ENCODE measurements at places on chromosomes 13 and 19.
A peak's percentile ranks its signal among the peaks of the same experiment; 100 is the strongest.

GRCh38 chr19:17680230-17680722 lies 7.9 kb downstream of the UNC13A start:
- DNase-seq, result peak; percentile 15

GRCh38 chr19:19668230-19669012 lies at the start of gene ZNF101:
Gene ZNF101, plus strand, starts transcription at chr19:19668839. Its CDS starts 125 bp downstream, at chr19:19668964.
- DNase-seq, result peak; percentile 88

GRCh38 chr13:109087916-109088623 lies 458.7 kb downstream of the MYO16 start:
- no peak for DNase-seq

DNA sequence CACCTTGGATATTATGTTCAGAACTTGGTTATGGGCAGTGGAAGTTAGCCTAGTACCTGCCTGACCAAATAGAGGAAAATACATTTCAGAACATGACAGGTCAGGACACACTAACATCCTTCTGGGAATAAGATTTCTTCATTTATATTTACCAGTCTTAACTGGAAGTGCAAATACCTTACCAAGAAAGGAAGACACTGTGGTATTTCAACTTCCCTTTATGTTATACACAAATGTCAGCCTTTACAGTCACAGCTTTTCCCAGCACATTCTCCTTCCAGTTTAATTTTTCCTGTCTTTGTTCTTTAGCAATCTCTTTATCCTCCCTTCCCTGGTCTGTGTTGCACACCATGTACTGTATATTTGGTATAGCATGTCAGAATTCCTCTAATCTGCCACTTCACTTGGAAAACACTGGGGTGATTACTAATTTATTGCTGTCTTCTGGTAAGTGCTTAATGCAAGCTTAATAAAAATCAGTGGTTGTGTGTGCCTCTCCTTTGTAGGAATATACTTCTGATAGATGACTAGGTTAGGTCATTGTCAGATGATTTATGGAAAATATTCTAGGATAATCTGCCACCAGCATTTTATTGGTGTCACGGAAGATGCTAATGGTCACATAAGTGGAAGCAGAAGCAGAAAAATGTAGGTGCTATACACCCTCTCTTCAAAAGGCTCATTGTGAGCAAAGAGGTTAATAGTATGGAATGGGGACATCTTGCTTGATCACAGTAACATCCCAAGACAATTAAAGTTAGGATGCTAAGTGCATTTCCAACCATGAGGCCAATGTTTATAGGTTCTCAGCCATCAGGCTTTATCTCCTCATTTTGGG lies 124.3 kb upstream of the STARD13 start:
- DNase-seq, result no peak

- no peak for DNase-seq
Measured at GRCh38 chr13:26978081-26978860, 193.3 kb downstream of the USP12 start.

DNA sequence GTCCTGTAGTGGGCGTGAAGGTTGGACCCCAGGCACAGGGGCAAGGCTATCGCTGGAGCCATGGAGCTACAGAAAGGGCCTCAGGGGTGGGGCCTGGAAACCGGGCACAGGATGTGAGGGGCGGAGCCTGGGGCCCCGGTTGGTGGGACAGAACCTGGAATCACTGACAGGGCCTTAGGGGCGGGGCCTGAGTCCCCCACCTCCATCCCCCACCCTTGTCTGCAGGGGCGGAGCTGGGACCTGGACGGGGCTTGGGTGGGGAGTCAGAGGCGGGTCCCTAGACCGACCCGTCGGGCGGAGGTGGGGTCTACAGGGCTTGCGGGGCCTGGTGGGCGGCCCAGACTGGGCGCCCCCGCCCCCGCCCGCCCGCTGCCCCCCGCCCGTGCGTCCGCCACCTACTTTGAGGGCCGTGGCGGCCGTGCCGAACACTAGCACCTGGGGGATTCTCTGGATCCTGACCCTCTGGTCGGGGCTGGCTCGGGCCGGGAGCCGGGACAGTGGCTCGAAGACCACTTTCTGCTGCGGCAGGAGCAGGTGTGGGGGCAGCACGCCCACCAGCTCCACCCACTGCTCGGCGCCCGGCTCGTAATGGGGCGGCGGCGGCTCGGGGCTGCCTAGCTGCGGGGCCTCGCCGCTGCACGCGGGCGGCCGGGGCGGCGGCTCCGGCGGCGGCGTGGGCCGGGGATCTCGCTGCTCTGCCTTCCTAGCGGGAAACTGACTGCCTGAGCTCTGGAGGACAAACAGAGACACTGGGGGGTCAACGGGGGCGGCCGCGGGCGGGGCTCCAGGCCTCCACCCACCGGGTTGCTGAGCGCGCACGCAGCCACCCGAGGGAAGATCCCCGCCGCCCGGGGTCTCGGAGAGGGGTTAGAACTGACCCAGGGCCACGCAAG lies 26.3 kb downstream of the DCAF15 start:
- no peak for DNase-seq

- no peak for DNase-seq
Measured at GRCh38 chr19:310781-311496, 19.7 kb upstream of the PLPP2 start.

DNA sequence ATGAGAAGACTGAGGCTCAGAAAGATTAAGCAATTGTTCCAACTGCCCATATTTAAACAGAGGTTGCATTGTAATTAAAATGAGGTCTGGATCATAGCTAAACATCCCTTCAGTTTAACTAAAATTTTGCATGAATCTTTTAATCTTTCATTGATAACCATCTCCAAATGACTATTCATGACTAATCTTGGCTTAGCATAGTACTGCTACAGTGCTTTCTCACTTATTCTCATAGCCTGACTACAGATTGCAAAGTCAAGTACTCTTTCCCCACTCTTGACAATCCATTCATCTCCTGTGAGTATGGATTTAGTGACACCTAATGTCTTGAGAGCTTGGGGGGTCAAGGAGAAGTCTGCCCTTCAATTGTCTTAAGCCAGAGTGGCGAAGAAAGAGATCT lies 258.4 kb downstream of the RFC3 start:
- no peak for DNase-seq

GRCh38 chr13:104779311-104779993 lies 1713.2 kb upstream of the SLC10A2 start:
- no peak for DNase-seq

- no peak for DNase-seq
Measured at GRCh38 chr13:62702502-62702901, 1286.9 kb upstream of the PCDH20 start.

- DNase-seq, result no peak
Measured at GRCh38 chr19:5154129-5154798, 185.4 kb downstream of the KDM4B start.

DNA sequence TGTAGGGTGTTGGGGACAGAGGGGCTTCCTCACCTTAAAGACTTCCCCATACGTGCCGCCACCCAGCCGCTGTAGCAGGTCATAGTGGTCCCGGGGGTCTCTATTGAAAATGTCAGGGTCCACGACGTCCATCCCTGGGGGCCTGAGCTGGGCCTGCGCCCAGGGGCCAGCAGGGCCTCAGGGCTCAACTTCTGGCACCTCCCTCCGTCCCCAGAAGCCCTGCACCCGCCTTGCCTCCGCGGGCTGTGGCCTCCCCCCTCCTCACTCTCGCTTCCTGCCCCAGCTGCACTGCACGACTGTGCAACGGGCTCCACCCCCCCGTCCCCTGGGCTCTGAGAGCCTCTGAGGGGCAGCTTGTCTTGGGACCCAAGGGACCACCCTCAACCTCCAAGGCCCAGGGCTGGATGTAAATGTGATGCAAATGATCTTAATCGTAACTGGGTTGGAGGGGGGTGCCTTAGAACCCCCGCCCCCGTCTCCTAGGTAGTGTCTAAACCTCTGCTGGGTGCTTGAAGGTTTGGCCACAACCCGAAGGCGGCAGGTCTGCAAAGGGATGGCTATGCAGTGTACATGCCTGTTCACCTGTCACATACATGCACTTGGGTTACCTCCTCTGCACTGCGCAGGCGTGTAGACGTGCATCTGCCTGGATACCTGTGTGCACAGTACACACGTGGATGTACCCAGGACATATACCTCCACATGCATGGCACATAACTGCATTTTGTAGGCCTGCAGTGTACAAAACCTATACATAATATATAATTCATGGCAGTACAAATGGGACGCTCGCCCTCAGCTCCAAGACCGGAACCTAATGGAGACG lies at the start of gene MAP4K1:
TSS of gene MAP4K1 (minus strand) at position 190 of the 826 bp plus-strand sequence. CDS start at position 132, 58 bp downstream.
- DNase-seq, result peak; percentile 50

Data from T-helper 9 cell (primary cell).